Right ventricle myocardium inferior (tissue), 1 donor: ENCODE measurements at places on chromosomes 3 and 15.

DNA sequence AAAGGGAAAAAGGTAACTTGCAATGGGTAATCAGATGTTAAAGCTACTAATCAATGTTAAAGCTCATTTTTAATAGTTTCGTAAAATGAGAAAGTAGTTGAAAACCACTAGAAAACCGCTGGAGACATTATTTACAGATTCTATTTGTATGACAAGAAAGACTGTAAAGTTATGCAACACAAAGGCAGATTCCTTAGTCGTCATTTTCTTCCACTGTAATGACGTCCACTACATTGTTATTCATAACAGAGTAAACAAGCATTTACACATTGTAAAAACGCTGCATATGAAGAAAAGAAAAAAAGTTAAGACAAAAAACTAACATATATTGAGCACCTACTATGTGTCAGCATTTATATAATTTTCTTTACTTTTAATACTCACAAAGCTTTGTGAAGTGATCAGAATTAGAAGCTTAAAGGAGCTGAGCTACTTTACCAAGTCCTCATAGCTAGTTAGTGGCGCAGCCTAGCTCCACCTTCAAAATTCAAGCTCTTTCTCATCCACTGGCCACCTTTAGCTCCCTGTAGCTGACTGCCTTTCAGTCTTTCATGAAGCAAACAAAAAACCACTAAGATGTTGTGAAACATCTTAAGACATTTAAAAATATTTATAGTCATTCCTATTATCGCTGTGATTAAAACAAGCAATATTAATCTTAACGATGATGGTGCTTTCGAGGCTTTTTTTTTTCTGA is 100.1 kb upstream of the CDIN1 start:
- no peak for DNase-seq

- no peak for DNase-seq
Measured at GRCh38 chr3:99910752-99911290, 93.2 kb downstream of the CMSS1 start.

DNA sequence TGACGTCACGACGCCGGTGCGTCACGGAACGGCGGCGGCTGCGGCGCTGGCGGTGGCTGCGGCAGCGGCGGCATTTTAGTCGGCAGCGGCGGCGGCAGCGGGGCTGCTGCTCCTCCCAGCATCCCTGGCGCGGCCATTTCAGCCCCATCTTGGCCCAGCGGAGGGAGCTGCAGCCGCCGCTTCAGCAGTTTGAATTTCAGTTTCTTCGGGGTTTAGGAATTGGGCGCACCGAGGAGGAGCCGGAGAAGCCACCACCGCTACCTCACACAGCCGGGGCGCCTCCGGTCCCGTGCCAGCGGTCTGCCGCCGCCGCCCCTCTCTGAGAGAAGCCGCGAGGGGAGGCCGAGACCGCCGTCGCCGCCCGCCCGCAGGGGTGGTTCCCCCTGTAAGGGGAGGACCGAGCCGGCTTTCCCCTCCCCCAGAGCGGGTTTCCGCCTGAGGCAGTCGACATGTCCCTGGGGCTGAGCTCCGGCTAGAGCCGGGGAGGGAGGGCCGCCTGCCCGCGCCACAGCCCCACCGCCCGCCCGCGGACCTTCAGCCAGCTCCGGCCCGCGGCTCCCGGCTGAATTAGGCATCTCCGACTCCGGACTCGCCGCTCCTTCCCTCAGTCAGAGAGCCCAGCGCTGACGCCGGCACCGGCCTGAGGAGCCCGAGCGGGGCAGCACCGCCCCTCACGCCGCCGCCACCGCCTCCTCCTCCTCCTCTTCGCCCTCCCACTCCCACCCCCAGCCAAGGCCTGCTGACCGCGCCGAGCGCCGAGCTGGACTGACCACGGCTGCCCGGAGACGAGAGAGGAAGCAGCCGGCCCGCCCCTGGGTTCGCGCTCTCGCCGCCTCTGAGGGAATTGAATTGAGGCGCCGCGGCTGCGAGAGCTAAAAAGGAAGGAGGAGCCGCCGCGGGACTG is at the start of gene TSC22D2:
Gene TSC22D2, plus strand, starts transcription at position 78 of the 904 bp plus-strand sequence. CDS start 1,053 bp downstream, outside the sequence.
- peak; percentile 98 for DNase-seq

GRCh38 chr3:146470425-146470990 is 1.1 kb upstream of the PLSCR2 start:
- no peak for DNase-seq

DNA sequence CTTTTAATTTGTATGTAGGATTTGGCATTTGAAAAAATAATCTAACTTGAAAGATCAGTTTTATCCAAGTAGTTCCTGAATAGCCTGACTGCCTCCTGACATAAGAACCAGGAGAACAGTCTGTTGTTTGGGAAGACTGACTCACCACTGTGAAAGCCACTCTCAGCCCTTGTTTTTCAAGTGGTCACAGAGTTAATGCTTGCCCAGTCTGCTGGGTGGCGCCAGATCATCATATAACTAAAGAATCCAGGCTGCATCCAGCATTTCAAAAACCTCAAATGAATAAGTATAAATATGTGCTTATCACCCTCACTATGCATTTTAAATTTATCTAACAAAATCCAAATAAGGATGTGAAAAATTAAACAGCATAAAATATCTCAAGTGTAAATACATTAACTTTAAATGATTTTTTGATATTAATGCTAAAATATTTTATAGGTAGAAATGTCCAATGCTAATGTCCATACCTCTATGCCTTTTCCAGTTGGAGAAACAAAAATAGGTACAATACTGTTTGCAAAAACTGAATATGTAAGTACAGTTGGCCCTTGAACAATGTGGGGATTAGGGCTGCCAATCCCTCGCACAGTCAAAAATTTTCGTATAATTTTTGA is 26.9 kb upstream of the ZBBX start:
- no peak for DNase-seq

DNA sequence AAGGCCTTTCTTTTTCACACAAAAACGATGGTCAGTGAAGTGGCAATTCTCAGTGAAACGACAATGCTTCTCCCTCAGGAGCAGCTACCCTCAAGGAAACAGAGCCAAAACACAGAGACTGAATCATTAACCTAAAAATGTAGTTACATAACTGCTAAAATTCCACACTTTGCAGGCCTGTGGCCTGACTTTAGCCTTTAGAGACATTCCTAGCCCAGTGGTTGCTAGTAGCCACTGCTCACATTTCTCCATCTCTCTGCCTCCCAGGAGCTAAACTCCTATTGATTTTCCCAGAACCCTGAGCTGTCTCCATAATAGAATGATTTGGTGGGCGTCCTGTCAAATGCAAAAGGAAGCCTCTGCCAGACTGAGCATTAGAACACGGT is 630.1 kb upstream of the KCNMB2 start:
- DNase-seq, result no peak

DNA sequence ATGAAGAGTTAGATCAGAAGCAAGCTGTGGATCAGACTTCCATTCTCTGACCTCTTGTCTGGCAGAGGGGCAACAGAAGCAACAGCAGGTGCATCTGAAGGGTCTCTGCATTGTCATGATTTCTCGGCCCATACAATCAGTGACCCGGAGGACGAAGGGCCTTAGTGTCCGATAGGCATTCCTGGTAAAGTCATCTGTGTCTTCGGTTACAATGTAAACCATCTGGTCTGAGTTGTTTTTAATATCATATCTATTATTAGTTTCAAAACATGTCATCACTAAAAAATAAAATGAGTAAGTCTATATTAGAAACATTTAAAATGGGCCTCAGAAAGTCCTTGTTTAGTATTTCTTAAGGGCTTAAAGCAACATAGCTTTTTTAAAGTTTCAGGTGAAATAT is 38.8 kb upstream of the PLOD2 start:
- DNase-seq, result no peak

GRCh38 chr3:130950641-130951040 is 56.8 kb downstream of the ATP2C1 start:
- no peak for DNase-seq

- DNase-seq, result no peak
Measured at GRCh38 chr3:180402471-180403073, 199.4 kb upstream of the TTC14 start.
